ENCODE measurements at places on chromosomes 5 and 9.

DNA sequence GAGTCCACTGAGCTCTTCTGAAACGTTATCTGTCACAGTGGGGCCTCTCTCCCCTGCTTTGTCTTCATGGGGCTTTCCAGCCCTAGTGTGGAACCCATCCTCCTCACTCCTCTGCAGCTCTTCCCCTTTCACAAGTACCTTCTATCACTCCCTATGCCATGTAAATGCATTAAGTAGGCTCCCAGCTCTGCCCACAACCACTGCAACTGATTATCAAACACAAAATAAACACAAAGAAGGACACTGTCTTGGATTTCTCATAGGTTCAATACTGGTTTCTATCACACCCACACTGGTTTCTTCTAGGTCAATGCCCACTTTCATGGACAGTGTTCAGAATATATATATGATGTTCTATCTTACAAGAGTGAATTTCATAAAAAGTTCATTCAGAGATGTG is 139.4 kb downstream of the GNAQ start:
- no peak for DNase-seq

DNA sequence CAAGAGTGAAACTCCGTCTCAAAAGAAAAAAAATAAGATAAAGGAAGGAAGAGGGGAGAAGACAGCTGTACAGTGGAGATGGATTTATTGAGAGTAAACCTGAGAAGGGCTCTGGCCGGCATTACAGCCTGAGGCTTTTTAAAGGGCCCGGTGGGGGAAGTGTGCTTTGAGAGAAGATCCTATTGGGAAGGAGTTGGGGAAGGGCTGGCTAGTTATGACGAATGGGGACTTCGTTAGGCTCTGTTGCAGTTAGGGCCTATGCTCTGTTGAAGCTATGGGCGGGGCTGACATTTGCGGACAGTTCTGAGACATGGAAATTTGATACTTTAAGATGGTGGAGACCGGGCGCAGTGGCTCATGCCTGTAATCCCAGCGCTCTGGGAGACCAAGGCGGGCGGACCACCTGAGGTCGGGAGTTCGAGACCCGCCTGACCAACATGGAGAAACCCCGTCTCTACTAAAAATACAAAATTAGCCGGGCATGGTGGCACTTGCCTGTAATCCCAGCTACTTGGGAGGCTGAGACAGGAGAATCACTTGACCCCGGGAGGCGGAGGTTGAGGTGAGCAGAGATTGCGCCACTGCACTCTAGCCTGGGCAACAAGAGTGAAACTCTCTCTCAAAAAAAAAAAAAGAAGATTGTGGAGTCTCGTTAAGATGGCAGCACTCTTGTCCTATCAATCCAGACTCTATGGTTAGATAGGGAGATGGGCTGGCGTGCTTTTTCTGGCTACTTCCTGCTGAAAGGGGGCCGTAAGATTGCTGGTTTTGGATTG is 33.2 kb downstream of the C9orf50 start:
- no peak for DNase-seq

DNA sequence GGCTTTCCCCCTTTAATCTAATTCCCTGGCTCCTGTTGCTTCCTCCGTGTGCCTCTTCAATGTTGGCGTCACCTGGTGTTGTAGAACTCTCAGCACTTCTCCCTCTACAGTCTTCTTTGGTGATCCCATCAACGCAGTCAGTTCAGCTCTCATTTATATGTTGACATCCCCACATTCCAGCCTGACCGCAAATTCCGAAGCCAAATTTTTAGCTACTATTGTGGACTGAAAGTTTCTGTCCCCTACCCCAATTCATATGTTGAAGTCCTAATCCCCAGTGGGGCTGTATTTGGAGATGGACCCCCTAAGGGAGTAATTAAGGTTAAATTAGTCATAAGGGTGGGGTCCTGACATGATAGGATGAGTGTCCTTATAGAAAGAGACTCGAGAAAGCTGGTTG is 210.6 kb upstream of the ADAMTSL1 start:
- DNase-seq: no peak

GRCh38 chr5:178786859-178787499 is 56.5 kb upstream of the ZNF354A start:
- DNase-seq: no peak

DNA sequence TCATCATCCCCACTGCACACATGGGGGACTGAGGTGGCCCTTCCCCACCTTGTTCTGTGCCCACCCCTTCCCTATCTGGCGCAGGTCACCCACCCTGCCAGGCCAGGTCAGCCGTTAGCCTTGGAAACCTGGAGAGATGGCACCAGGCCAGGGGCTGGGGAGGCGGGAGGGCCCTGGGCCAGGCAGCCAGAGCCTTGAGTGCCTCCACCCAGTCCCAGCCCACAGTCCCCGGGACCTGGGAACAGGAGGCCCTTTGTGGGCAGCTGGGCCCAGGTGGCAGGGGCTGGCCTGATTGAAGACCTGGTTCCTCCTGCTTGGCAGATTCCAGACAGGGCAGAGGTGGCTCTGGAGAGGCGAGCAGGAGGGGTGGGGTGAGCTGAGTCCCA is 70.6 kb downstream of the LRSAM1 start:
- DNase-seq: no peak

DNA sequence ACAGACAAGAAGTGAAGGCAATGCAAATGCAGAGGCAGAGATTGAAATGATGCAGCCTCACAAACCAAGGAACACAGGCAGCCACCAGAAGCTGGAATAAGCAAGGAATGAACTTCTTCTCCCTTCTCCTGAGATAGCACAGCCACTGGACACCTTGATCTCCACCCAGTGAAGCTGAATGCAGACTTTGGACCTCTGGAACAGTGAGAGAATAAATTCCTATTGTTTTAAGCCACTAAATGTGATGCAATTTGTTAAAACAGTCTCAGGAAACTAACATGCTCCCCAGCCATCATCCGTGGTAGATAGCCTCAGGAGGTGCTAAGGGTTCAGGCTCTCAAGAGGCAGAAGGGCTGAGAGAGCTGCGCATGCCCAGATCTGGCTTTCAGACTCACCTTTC is 512.2 kb upstream of the ZNF608 start:
- no peak for DNase-seq

GRCh38 chr5:21654556-21654955 is 1198.6 kb downstream of the CDH12 start:
- DNase-seq: no peak
